ENCODE measurements at places on chromosomes 13 and 19. TPM values are rescaled to one million over a fixed set of nuclear protein-coding genes. Genes with fewer than 3 reads are reported as not detected.
A peak's percentile ranks its signal among the peaks of the same experiment; 100 is the strongest.

GRCh38 chr19:19711934-19712828, 20.7 kb downstream of the ZNF14 start:
- no peaks in the 10 kb centered on the region for H3K27me3 ChIP-seq
- peaks cover 56% of the 10 kb centered on the region for H3K36me3 ChIP-seq
- DNase-seq: no peak
- no peaks in the 10 kb centered on the region for H3K4me1 ChIP-seq
- H3K27ac ChIP-seq: no peak overlapping the region

The KIR3DL2 gene
- not detected for total RNA-seq

GRCh38 chr19:7262470-7262869, 31.7 kb downstream of the INSR start:
- no peak for DNase-seq
- no peak overlapping the region for H3K4me3 ChIP-seq
- H3K4me1 ChIP-seq: peaks cover 25% of the 10 kb centered on the region
- H3K36me3 ChIP-seq: peaks cover 17% of the 10 kb centered on the region
- peak overlapping the region; percentile 63 for H3K27ac ChIP-seq

DNA sequence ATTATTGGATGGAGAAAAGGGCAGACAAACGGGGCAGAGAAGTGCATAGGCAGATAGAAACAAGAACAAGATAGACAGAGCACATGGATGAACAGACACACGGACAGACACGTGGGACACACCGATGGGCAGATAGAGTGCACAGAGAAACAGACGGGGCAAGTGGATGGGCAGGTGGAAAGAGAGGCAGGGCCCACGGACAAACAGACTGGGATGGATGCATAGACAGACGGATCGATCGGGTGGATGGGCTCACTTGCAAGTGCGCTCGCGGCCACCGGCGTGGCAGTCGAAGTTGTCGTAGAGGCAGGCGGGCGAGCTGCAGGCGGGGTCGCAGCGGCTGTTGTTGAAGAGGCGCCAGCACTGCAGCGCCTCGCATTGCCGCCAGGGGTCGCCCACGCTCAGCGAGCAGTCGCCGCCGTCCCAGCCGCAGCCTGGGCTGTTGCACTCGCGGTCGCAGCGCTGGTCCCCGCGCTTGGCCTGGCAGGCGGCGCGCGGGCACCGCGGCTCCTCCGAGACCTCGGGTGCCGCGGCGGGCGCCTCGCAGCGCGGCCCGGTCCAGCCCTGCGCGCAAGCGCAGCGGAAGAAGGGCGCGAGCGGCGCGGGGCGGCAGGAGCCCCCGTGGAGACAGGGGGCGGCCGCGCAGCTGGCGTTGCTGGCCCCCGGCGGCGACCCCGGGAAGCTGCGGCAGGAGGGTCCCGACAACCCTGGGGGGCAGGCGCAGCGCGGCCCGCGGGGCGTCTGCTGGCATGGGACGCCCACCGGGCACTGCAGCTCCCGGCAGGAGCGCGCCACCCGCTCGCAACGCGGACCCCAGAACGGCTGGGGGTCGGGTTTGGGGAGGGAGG, 23.3 kb downstream of the NOTCH3 start:
- no peak overlapping the region for H3K27ac ChIP-seq
- H3K36me3 ChIP-seq: no peaks in the 10 kb centered on the region

DNA sequence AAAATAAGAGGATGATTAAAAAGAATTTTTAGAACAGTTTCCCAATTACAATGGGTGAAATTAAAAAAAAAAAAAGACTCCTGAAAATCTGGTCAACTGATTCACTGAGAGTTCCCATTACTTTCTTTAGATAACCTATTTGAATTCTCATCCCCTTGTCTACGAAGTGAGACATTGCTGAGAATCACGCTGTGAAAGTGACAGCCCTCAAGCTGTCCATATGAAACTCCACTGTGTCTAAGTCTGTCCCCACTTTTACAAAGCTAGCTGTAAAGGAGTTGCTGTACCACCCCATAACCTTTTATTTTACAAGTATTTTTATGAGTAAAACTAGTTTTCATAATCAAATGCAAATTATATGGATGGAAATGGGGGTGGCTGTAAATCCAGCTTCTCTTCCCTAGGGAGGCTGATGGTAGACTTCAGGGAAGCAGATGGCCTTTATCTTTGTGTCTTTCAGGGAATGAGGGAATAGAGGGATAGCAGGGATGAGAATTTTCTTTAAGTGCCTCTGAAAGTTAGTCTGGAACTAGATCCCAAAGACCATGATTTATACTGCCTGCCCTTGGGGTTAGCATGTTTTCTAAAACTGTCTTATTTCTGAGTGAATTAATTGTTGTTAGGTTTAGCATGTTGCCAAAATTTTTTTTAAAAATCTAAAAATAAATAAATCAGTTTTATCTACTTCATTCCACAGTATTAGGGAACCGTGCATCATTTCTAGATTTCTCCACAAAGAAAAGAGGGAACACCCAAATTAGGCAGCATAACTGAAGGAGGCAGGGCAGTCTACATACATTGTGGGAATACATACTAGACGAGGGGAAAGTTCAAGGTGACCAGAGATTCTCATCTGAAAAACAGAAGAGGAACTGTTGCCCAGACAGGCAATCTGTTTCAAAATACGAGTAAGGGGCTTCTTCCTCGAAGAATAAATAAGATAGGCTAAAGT, 1219.1 kb downstream of the UQCRFS1 start:
- no peaks in the 10 kb centered on the region for H3K27me3 ChIP-seq
- DNase-seq: peak; percentile 45
- H3K4me3 ChIP-seq: no peak overlapping the region
- no peak overlapping the region for H3K27ac ChIP-seq
- no peaks in the 10 kb centered on the region for H3K36me3 ChIP-seq
- H3K4me1 ChIP-seq: peaks cover 5% of the 10 kb centered on the region

The ZNF486 gene
- total RNA-seq: 1.3 TPM

GRCh38 chr13:62088165-62088564, 672.5 kb upstream of the PCDH20 start:
- H3K27me3 ChIP-seq: no peaks in the 10 kb centered on the region
- H3K4me3 ChIP-seq: no peak overlapping the region
- no peaks in the 10 kb centered on the region for H3K36me3 ChIP-seq
- no peak overlapping the region for H3K27ac ChIP-seq

- no peak overlapping the region for H3K4me3 ChIP-seq
- no peak overlapping the region for H3K27ac ChIP-seq
- H3K27me3 ChIP-seq: no peaks in the 10 kb centered on the region
- peaks cover 43% of the 10 kb centered on the region for H3K4me1 ChIP-seq
- H3K36me3 ChIP-seq: no peaks in the 10 kb centered on the region
Observed at GRCh38 chr13:46166224-46166584, 15.8 kb downstream of the LCP1 start.

DNA sequence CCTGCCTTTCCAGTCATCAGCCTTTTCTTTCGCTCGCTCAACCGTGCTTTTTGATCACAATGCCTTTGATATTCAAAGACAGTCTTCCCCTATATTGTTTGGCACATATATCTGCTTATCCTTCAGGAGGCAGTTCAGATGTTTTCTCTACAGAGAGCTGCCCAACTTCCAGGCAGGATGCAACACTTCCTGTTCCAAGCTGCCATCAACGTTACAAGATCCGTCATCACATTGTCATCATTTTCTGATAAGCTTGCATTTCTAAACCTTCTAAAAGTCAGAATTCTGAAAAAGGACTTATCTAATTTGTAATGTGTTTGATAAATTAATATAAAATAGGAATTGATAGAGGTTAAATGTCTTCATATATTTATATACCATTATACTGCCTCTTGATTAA, 574.2 kb downstream of the TBC1D4 start:
- H3K27ac ChIP-seq: no peak overlapping the region
- H3K4me1 ChIP-seq: no peaks in the 10 kb centered on the region
- no peak overlapping the region for H3K4me3 ChIP-seq
- H3K36me3 ChIP-seq: no peaks in the 10 kb centered on the region

The WDR18 gene
- total RNA-seq: 410 TPM

GRCh38 chr19:18735324-18735723, 51.8 kb downstream of the CRTC1 start:
- H3K27me3 ChIP-seq: no peaks in the 10 kb centered on the region
- no peak overlapping the region for H3K4me3 ChIP-seq

The SH2D3A gene
- 71.3 TPM for total RNA-seq

The ZNF439 gene
- 5.4 TPM for total RNA-seq

The FGF9 gene
- total RNA-seq: not detected

The IGFL4 gene
- total RNA-seq: not detected

The AMER2 gene
- 0.14 TPM for total RNA-seq

- no peak overlapping the region for H3K4me3 ChIP-seq
- H3K27me3 ChIP-seq: no peaks in the 10 kb centered on the region
- DNase-seq: peak; percentile 67
Observed at GRCh38 chr19:11018179-11018578, 57.3 kb downstream of the SMARCA4 start.

DNA sequence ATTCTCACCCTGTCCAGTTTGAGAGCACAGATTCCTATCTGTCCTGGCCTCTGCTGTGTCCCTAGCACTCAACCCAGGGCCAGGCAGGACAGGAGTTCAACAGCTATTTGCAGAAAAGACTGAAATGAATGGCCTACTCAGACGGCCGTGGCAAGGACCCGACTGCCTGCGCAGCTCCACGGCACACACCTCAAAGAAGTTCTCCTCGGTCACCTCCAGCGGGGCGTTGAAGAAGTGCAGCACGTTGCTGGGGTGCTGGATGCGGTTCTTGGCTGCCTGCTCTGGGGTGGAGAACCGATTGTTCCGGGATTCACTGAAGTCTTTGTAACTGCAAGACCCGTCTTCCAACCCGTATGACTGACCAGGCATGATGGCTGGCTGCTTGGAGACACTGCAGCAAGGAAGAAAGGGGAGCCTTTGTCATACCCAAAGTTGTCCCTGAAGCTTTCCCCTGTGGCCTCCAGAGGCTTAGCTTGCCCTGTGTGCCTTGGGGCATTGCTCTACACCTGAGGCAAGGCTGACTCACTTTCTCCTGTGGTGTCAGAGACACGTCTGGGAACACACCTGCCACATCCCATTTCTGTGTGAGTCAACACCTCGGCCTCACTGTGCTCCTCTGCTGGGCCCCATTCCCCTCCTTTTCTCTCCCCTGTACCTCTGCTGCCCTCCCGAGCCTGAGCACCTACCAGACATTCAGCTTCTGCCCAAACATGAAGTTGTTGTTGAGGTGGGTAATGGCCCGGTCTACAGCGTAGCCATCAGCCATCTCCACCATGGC, 6.8 kb upstream of the ECH1 start:
- H3K4me1 ChIP-seq: peaks cover 82% of the 10 kb centered on the region
- no peaks in the 10 kb centered on the region for H3K27me3 ChIP-seq
- H3K4me3 ChIP-seq: no peak overlapping the region
- peak overlapping the region; percentile 67 for H3K27ac ChIP-seq
- H3K36me3 ChIP-seq: peaks cover 89% of the 10 kb centered on the region

The PSG5 gene
- not detected for total RNA-seq

DNA sequence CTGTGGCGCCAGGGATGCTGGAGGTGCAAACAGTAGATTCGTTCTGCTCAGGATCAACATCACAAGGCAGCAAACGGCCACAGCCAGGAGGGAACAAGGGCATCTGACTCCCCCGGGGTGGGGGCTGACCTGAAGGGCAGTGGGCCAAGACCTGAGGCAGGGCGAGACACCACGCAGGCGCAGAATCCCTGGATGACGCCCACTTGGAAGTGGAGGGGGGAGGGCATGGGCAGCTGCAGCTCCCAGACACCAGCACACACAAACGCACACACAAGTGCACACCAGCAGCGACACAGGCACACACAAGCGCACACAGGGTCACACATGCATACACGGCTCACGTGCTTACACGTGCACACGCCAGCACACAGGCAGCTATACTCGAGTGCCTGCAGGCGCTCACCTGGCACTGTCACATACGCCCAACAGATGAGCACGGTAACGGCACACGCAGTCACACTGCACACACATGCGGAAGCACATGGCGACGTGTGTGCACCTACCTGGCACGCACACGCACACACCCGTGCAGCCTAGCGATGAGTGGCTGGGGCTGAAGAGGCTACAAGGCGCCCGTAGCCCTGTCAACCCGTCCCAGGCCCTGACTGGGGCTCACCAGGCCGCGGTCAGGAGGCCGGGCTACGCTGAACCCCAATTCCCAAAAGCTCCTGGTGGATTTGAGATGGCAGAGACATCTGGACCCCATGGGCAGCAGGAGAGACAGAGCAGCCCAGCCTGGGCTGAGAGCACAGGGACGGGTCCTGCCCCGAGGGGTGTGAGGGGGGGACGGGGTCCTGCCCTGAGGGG, 5.5 kb downstream of the C2CD4C start:
- H3K27me3 ChIP-seq: no peaks in the 10 kb centered on the region
- H3K36me3 ChIP-seq: no peaks in the 10 kb centered on the region
- H3K4me3 ChIP-seq: no peak overlapping the region
- no peak overlapping the region for H3K27ac ChIP-seq
- H3K4me1 ChIP-seq: peaks cover 11% of the 10 kb centered on the region

DNA sequence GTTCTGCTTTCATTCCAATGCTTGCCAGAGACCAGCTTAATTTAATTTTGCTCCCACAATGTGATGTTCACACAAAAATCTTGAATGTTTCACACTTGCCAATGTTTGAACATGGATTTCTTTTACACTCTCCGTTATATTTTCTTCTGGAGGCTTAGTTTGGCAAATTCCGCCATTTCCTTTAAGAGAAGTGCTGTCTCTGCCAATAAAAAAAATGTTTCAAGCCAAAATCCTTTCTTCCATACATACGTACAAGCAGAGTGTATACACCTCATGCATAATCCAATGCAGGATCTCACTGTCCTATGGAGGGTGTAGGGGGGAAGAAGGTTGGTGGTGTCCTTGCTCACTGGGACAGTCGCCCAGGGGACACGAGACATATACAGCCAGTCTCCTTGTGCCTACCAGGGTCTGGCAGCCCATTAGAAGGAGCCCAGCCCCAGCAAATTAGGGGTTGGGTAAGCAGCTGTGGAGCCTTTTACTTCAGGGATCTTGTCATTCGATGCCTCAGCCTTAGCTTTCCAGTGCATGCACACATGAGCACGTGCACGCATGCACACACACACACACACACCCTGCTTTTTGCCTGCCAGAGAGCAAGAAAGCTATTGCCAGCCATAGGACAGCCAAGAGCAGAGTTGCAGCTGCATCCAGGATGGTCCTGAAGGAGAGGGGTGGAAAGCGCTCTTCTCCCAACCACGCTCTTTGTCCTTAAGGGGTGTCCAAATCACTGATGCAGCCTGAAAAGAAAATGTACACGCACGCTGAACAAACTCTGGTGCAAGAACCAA, 208.3 kb downstream of the FOXO1 start:
- H3K36me3 ChIP-seq: no peaks in the 10 kb centered on the region
- no peak overlapping the region for H3K4me3 ChIP-seq
- no peaks in the 10 kb centered on the region for H3K4me1 ChIP-seq
- no peak overlapping the region for H3K27ac ChIP-seq

DNA sequence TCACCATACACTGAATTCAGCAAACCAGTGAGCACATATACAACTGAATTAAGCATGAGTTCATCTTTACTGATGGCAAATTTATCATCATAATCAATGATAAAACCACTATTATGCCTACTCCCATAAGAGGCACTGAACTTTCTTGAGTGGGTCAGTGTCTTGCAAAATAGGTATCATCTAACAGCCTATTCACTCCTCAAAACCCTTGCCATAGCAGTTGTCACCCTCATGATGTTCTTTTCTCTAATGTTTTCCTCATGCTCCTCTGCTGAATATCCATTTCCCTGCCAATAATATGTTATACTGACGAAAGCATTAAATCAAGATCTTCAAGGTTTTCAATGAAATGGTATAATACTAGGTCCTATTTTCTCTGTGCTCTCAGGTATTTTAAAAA, 5.6 kb downstream of the ARGLU1 start:
- no peak overlapping the region for H3K4me3 ChIP-seq
- H3K36me3 ChIP-seq: peaks cover 6% of the 10 kb centered on the region
- H3K4me1 ChIP-seq: peaks cover 94% of the 10 kb centered on the region
- no peak for DNase-seq
